H9 (cell line): ENCODE measurements at places on chromosomes 1 and 21.

- DNase-seq: no peak
Measured at GRCh38 chr1:11354893-11355553, 82.0 kb downstream of the UBIAD1 start.

DNA sequence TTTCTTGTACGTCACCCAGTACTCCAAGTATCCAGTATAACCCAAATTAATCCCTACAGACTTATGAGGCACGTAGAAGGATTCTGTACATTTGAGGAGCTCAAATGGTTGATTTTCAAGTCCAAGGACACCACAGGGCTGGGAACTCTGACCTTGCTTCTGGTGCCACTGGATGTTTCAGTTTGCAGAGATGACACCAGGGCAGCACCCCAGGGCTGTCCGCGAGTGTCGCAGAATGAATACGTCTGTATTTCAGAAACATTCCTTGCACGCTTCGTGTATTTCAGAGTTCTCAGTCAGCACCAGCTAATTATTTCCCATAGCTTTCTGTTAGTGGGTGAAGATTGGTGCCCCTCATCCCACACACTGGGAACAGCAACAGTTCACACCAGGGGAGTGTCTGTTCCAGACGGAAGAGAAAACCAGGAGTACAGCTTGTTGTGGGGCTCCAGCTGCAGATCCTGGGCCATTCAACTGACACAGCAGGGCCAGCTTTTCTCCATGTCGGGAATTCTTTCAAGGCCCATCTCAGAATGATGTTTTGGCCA, 159.2 kb downstream of the RHOU start:
- no peak for DNase-seq

GRCh38 chr1:211781260-211781659, 49.3 kb downstream of the LPGAT1 start:
- no peak for DNase-seq

GRCh38 chr1:60753036-60753900, 329.1 kb upstream of the NFIA start:
- no peak for DNase-seq

- DNase-seq: no peak
Measured at GRCh38 chr1:222620566-222620965, 2.7 kb downstream of the MIA3 start.

GRCh38 chr1:198599749-198600148, 39.1 kb upstream of the PTPRC start:
- DNase-seq: no peak

DNA sequence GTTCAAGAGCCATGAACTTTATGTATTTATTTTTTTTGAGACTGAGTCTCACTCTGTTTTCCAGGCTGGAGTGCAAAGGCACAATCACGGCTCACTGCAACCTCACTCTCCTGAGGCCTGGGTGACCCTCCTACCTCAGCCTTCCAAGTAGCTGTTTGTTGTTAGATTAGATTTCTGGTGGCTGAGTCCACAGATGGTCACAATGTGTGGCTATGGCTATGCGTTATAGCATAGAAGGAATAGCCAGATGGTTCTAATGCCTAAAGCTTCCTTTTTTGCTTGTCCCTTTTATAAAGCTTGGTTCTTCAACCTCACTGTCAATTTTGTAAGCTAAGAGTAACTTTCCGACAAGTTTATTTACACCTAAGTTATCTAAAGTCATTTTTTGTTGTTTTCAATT, 62.3 kb upstream of the FMN2 start:
- no peak for DNase-seq

DNA sequence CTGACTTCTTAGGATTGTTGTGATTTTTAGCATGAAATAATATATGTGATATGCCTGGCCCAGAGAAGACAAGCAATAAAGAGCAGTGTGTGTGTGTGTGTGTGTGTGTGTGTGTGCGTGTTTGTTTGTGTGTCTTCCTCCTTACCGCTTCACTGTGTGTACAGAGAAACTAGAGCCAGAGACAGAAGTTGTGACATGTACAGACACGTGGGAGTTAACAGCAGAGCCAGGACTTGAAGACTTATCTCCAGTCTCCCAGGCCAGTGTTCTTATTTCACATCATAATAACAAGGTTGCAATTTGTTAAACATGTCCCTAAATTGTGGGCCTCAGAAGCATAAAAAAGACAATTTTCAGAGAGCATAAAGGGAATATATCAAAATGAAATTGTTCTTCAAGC, 192.0 kb upstream of the JUN start:
- no peak for DNase-seq

GRCh38 chr1:35269201-35269988, 886 bp downstream of the ZMYM4 start:
- no peak for DNase-seq

- DNase-seq: no peak
Measured at GRCh38 chr1:153058826-153059784, 1.8 kb upstream of the SPRR2A start.

DNA sequence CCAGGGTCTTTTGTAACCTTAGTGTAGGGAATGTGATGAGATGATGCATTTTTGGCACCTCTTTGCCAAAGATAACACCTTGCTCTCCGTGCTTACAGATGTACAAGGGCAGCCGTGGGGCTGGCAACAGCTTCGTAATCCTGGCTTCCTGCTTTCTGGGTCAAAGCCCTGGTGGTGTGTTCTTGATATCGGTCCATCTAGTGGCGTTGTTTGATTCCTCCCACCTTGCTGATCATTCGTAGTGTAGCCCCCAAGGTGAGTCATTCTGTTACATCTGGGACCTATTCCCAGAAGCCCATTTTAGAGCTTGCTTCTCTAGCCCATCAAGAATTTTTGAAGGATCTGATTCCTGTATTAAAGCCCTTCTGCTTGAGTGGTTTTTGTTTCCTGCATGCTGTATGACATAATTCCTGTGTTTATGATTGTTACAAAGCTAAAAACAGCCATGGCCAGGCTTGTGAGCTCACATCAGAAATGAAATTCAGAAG, 7.0 kb upstream of the CCT8 start:
- DNase-seq: no peak
